Substantia nigra (tissue), 51 donors: ENCODE measurements at places on chromosomes 3 and 15.

DNA sequence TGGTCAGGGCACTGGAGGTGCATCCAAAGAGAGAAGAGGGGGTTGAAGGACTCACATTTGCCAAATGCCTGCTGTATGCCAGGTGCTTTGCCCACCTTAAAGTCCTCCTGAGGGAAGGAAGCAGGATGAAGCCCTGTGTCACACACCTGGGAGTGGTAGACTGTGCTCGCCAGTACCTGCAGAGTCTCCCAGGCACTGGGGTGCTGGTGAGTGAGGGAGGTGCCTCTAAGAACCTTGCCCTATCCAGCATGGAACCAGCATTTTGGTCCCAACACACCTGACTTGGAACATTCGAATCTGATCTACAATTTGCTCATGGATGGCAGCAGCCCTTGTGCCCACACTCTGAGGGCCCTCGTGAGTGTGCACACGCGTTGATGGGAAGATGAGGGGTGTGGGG, 76.7 kb downstream of the SEC22A start:
- no peak for DNase-seq

DNA sequence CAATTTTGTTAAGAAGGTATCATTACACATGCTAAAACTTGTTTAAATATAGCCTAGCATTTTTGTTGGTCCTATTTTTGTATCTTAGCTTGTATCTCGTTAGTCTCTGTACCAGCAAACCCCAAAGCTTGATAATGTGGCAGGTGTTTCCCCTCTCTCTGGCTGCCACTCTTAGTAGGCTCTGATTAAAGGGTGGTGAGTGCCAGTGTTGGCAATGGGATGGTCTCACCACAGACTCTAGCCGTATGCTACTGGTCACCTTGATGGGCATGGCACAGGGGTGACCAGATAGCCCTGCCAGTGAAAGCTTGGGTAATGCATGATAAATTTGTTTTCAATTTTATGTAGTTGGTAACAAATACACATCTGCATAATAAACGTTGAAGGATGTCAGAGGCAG, 188.3 kb downstream of the CFAP20DC start:
- DNase-seq, result no peak

DNA sequence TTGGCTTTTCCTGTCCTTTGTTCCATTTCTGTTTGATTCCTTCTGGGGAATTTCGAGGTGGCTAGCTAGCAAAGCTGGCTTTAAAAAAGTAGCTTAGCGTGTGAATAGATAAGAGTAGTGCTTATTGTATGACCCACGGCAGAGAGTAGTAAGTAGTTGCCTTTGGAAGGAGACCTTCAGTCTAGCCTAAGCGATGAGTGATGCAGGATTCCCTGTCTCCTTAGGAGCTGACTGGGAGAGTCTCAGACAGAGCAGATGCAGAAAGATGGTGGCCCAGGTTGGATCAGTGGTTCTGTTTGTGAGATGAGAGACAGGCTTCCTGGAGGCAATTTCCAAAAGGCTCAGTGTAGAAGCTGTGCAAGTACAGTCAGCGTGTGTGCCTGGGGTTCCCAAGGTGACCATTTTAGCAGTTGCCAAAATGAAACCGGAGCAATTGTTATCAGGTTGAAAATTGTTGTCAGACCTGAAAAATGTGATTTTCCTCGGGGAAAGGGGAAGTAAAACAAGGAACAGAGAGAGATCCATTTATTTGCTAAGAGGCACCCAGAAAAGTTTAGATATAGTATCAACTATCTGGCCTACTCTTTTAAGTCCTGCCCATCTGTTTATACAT, 681 bp upstream of the IL5RA start:
- DNase-seq, result no peak

GRCh38 chr3:60841355-60841754, 409.9 kb downstream of the FHIT start:
- DNase-seq, result no peak

- DNase-seq, result no peak
Measured at GRCh38 chr15:77305953-77306352, 114.0 kb downstream of the PEAK1 start.

GRCh38 chr3:2198776-2199279, 100.2 kb downstream of the CNTN4 start:
- DNase-seq, result no peak

DNA sequence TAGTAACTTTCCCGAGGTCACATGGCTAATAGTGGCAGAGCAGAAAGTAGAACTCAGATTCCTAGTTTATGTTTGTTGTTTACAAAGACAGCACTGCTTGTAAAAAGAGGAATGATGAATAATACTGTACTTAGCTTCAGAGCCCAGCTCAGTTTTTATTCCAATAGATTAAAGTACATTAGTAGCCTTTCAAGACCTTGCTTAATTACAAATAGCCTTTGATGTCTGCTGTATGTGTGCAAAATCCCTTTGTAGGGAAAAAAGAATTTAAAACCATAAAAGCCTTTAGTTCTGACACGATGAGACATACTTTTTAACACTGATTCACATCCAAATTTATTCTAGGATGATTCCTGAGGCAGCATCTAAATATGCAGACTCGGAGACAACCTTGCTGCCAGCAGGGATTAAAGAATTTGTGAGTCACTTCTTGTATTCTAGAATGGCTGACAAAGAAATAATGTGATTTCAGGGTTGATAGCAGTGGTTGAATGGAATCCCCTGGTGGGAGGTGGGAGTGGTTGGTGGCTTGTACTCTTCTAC, 324.2 kb upstream of the TGFBR2 start:
- no peak for DNase-seq

DNA sequence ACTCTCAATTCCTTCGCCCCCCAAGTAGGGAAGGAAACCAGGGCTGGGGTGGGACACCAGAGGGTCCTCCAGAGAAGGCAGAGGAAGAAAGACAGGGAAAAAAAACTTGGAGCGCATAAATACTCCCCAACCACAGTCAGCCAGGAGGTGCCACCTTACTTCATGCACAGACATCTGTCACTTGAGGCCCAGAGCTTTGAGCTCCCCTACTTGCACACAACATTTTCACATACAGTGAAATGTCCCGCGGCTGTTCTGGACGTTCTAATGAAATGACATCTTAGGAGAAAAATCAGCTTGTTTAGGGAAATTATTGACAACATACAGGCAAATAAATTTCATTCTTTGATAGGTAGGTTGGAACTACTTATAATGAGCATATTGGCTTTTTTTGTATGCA, 113.0 kb downstream of the LIPC start:
- no peak for DNase-seq

- DNase-seq, result no peak
Measured at GRCh38 chr3:194779729-194780224, 94.1 kb downstream of the FAM43A start.

DNA sequence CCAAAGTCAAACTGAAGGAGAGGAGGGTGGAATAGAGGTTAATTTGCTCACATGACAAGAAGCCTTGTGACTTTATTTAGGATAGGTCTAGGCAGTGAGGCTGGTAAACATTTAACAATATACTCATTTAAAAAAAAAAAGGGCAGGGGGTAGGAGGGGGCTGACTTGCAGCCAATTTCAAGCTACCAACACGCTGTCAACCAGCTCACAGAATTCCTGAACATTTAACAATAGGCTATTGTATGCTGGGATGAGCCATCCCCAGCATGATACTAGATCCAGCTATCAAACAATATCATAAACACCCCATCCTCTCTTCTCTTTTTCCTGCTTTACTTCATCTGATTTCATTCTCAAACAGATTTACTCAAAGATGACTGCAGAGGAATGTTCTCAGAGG, 1096.3 kb upstream of the CFAP20DC start:
- DNase-seq, result peak; percentile 6

DNA sequence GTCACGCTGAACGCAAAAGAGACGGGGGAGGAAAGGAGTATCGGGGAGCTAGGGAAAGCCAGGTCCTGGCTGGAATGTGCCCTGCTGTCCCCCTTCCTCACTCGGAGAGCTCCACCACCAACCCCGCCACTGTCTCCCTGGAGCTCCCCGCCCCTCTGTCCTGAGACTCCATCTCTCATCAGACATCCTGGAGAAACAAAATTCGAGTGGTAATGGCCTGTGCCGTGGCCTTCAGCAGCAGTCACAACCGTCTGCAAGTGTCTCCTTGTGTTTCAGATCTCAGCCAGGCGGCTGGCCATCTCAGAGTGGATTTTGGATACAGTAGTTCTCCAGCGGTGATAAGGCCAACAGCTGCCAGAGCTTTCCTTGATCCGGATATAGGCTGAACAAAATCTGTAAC, 76.9 kb downstream of the OCA2 start:
- DNase-seq, result no peak

GRCh38 chr3:31530039-31530959, 2.4 kb upstream of the STT3B start:
- no peak for DNase-seq

GRCh38 chr15:98526094-98526493, 122.2 kb upstream of the IGF1R start:
- DNase-seq, result no peak

DNA sequence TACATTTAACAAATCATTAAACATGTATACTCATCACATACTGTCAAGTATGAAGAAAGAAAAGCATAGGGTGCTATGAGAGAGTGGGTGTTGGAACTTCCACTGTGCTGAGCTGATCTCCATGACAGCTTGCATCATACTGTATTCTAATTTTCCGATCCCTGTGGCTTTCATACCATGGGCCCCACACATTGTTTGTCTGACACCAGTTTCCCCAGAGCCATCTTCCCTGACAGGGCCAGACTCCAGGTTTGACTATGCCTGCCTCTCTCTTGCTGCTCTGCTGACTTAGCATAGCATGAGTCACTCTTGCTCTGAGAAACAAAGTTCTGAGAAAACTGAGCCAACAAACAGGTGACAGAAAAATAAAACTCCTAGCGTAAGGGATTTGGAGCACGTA, 37.0 kb upstream of the CASR start:
- no peak for DNase-seq

DNA sequence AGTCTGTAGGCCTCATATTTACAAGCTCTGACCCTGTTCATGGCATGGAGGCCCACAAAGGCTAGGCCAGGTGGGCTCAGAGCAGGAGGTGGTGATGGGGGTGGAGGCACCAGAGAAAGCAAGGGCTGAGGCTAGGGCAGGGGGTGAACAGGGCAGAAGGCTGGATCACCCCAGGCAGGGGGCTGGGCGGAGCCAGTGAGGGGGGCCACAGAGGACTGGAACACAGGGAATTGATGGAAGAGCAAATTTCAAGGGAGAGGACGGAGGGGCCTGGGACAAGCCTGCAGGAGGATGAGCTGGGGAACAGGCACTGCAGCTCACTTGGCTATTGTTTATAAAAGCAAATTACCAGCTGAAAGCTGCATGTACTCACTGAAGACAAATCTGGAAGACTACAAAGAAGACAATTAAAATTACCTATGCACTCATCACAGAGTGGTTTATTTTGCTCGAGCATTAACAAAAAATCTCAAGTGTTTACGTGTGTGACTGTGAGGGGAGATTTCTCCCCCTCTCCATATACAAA, 11.0 kb downstream of the TNFAIP8L3 start:
- DNase-seq, result no peak

- DNase-seq, result no peak
Measured at GRCh38 chr3:141411251-141411771, 43.0 kb downstream of the ZBTB38 start.

- DNase-seq, result no peak
Measured at GRCh38 chr15:91947293-91947679, 93.8 kb downstream of the SLCO3A1 start.

- DNase-seq, result no peak
Measured at GRCh38 chr15:69838994-69839393, 258.7 kb downstream of the TLE3 start.

- DNase-seq, result no peak
Measured at GRCh38 chr3:100637197-100637631, 27.8 kb downstream of the ADGRG7 start.

DNA sequence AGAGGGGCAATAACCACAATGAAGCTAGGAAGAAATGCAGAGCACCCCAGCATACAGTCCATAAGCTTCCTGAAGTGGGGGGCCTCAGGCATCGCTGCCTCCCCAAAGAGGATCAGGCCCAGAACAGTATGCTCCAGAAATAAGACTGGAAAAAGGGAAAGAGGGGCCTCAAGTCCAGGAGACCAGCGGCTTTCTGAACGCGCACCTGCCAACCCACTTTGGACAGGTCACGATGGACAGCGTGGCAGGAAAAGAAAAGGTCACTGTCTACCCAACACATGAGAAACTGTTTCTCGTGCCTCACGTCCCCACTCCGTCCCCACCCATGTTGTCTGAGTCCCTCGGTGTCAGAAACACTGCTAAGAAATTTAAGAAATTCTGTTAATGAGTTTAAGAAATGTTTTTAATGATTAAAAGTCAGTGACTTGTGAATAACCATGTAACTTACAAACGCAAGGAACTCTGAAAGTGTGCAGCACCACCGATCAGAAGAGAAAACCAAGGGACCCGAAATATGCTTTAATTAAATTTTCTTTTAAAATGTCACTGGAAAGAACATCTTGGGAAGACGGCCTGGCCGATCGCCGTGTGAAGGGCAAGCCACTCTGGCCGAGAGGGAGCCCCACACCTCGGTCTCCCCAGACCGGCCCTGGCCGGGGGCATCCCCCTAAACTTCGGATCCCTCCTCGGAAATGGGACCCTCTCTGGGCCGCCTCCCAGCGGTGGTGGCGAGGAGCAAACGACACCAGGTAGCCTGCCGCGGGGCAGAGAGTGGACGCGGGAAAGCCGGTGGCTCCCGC, 1.7 kb upstream of the PPARG start:
- DNase-seq, result no peak

DNA sequence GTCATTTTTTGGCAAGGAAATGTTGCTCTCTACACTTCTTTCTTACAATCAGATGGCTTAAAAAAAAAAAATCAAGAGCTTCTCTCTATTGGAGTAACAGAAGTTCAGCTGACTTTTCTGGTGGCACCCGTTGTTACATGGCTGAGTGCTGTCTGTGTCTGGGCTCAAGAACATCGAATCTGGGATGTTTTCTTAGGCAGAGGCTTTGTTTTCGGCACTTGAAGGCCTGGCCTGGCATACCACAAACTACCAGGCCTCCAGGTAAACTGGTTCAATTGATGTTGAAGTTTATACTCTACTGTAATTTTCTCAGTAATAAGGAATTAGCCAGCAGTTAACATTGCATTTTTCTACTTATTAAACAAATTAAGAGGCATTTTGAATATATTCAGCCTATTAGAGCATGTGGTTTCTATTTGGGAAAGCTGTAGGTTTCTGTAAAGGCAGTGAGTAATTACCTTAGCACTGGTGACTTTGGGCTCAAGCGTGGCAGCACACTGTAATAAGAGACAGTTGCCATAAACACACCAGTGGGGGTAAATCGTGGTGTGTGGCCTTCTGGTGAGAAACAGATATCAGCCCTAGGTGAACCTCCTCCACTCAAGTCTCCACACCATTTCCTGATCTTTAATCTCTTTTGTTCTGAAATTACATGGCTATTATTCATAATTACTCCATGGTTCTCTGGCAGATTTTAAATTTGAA, 544.7 kb downstream of the MECOM start:
- DNase-seq, result no peak
